ENCODE measurements at places on chromosomes 16 and 17.

DNA sequence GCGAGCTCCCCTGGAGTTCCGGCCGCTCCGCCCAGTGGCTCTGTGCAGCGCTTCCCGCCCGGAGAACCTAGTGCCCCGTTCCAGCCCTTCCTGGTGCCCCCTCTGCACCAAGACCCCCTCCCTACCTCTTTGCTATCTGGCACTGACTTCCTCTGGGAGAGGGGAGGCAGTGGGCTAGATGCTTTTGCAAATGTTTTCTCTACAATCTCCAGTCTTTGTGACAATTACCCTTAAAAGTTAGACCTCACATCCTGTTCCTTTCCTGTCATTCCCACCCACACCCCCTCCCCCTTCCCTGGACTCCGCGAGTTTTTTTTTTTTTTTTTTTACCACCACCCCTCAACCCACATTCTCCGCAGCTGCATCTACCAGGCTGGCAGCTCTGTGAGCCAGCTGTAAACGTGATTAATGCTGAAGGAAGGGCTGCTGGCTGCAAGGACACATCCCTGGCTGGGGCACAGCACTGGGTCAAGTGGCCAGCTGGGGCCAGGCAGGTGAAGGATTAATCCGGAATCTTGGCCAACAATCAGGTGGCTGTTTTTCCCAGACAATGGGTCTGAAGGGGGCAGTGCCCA lies 101.5 kb downstream of the MGAT5B start:
- DNase-seq: peak; percentile 57

DNA sequence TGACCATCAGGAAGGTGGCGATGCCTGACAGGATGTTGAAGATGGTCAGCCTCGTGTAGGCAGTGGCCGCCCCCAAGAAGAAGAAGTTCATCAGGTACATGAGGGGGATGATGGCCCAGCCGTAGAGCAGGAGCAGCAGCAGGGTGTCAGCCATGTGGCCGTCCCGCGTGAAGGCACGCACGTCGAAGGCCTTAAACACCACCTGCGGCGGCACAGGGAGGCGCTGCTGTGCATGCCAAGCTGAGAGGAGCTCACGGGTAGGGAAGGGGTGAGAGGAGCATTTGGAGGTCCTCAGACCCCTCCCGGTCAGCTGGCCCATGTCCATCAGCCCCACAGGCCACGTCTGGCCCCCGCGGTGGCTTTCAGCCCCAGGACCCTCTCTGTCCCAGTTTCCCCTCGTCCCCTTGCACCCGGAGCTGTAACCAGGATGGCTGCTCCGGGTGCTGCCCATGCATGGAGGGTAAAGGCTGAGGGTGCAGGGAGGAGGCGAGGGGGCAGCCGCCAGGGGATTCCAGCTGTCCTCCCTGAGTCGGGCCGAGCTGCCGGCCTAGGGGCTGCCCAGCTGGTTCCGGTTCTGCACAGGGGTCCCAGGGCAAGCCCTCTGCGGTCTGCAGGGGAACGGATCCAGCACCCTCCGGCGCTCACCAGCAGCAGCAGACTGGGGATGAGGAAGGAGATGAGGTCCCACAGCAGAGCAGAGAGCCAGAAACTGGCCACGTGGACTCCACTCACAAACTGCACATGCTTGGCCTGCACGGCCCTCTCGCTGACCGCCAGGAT lies 17.1 kb upstream of the RNPS1 start:
- no peak for DNase-seq

GRCh38 chr17:11742886-11743285 lies 144.6 kb downstream of the DNAH9 start:
- DNase-seq: no peak

- peak; percentile 71 for DNase-seq
Measured at GRCh38 chr16:11094075-11094856, 149.9 kb downstream of the CLEC16A start.

- DNase-seq: no peak
Measured at GRCh38 chr16:27287887-27288286, 19.3 kb upstream of the NSMCE1 start.

DNA sequence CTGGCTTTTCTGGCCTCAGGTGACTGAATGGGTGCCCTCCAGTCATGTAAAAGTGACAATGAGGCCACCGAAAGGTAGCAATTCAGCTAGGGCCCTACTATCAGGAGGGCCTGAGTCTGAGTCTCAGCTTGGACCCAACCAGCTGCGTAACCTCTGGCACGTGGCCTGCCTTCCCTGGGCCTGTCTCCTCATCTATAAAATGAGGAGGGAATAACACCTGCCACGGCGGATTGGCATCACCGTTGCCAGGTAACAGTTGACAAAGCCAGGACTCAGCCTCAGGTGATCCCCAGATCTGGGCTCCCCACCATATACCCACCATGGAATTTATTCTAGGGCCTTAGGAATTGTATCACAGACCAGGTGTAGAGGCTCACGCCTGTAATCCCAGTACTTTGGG lies 217.1 kb downstream of the KATNIP start:
- no peak for DNase-seq

DNA sequence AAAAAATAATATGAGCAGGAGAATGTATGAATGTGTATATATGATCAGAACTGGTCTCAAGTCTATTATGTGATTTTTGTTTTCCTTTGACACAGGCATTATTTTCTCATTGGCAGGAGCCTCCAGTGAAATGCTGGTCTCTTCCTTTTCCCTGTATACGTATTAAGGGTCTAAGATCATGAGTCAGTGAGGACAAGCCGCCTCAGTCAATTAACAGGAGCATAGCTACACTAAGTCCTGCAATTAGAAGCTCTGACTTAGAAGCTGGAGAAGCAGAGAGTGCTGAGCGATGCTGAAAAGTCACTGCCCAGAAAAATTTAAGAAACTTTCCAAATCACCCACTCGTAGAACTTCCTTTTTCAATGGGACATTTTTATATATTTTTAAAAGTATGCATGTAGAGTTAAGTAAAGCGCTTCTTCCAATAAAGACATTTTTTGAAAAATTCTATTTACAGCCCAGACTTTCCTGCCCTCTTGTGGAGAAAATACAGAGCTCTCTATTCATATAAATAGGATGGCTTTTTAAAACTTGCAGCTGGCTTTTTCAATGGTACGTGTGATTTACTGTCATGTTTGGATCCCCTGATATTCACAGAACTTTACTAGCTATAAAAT lies 70.2 kb upstream of the PSMD7 start:
- peak; percentile 41 for DNase-seq

GRCh38 chr17:13351046-13351445 lies 250.7 kb downstream of the HS3ST3A1 start:
- no peak for DNase-seq

DNA sequence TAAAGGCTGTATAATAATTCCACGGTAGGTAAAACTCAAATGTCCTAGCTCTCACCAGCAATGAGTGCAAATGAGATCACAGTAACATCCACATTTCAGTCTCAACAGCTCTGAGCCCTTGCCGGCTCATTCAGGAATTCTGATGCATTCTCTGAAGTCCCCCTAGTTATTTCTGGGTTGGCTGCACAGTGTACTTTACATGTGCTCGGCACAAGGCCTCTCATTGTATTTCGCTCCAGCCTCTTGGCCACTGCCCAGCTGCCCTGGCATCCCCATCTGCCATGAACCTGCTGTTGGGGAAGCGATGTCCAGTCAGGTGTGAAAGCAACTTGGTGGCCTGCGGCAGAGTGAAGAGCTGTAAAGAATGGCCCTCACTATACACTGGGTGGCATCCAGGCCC lies 14.3 kb downstream of the PRCD start:
- DNase-seq: no peak

GRCh38 chr17:17527534-17527933 lies 31.3 kb upstream of the RASD1 start:
- DNase-seq: no peak

GRCh38 chr16:57394444-57394843 lies 10.1 kb upstream of the CCL17 start:
- DNase-seq: no peak

DNA sequence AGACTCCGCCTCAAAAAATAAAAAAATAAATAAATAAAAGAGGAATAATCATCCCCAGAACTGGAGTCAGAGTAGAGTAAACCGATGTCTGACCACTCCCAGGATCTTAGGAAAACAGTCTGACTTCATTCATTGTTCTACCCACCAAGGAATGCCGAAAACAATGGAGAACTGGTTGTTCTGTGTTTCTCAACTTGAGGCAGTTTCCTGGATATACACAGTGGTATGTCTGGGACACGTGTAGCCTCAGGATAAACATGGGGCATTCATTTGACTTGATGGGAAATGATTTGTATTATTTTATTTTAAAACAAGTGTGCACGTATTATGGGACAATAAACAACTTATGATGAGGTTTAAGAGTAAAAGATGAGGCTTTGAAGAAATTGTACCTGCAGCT lies 32.8 kb upstream of the PAFAH1B1 start:
- DNase-seq: no peak

DNA sequence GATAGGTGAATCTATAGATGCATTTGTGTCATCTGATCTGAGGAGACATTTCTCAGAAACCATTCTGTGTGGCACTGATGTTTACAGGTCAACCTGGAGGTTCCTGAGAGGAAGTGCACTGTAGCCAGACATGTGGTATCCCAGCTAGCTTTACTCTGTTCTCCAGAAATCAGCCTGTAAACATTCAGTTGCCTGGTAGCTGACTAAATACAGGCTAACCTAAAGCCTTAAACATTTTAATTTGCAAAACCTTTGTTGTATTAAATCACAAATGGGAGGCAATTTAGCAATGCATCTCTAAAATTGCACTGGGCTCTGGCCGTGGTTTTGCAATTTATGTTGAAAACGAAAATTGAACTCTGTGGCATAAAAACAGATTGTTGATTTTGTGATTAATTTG lies 207.6 kb downstream of the FTO start:
- DNase-seq: no peak

GRCh38 chr17:31688701-31689100 lies 170.3 kb downstream of the COPRS start:
- no peak for DNase-seq

DNA sequence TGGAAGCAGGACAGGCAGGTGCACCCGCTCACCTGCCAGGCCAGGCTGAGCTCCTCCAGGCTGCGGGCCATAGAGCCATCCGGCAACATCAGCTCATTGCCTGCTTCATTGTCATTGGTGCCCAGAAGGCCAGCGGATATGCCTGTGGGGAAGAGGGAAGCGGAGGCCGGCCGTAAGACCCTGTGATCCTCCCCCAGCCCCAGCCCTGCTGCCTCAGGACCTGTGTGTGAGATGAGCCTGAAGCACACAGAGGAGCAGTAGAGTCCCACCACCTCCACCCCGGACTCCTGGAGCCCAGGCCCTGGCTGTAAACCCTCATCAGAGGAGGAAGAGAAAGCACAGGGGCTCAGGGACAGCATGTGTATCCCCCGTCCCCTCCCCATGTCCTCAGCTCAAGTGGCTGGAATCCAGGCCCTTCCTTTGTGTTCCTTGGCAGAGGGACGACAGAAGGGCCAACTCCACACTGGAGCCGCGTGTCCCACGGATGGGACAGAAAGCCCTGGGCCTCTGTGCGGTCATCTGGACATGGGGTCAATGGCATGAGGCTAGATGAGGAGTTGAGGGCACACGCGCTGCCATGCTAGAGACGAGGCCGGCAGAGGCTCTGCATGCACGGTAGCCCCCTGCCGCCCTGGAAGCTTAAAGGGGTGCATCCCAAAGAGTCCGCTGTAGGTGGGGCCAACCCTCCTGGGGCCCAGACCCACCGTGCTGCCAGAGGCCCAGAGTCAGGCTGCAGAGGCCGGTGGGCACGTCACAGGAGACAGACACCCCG lies 39.1 kb downstream of the RMI2 start:
- no peak for DNase-seq

GRCh38 chr17:75933808-75934207 lies 7.0 kb downstream of the FBF1 start:
- no peak for DNase-seq

DNA sequence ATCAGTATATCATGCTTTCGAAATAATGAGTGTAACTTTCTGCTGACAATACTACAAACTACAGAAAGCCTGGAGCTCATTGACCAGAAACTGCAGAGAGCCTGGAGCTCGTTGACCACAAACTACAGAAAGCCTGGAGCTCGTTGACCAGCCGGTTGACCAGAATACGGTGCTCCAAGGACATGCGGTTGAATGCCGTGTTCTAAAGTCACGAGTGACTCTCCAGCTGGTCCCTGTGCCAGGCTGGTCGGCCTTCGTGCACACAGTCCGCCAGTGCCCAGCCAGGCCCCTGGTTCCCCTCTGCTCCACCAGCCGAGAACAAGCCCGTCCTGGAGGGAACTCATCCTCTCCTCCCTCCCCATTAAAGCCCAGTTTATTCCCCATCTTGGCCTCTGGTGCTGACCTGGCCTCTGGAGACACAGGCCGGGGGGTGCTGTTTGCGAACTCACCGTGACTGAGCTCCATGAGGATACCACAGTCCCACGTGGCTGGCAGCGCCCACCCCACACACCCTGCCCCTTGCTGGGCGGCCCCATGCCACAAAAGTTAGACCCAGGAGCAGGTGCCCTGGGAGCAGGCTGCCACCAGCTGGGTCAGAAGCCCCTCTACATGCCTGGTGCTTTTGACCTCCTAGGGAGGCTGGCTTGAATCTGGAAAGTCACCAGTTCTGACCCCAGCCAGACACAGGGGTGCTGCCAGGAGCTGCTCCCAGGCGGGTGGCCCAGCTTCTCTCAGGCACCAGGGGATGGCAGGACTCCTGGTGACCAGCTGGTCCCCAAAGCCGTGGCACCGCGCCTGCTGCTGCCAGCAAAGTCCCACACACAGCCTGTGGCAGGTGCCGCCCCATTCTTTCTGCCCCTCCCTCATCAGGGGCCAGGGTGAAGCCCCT lies 15.5 kb upstream of the CDH15 start:
- no peak for DNase-seq

DNA sequence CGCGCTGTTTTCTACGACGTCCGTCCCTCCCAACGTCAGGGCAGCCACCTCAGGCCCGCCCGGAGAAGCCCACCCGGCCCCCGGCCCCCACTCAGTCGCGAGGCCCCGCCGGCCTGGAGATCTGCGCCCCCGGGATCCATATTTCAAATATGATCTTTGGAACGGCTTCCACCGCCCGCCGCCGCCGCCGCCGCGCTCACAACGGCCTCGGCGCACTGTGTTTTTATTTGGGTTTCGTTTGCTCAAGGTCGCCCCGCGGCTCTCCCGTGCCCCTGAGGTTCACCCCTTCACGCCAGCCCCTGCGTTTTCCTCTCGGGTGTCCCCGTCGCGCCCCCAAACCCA lies 4.2 kb upstream of the CBX4 start:
- DNase-seq: no peak

DNA sequence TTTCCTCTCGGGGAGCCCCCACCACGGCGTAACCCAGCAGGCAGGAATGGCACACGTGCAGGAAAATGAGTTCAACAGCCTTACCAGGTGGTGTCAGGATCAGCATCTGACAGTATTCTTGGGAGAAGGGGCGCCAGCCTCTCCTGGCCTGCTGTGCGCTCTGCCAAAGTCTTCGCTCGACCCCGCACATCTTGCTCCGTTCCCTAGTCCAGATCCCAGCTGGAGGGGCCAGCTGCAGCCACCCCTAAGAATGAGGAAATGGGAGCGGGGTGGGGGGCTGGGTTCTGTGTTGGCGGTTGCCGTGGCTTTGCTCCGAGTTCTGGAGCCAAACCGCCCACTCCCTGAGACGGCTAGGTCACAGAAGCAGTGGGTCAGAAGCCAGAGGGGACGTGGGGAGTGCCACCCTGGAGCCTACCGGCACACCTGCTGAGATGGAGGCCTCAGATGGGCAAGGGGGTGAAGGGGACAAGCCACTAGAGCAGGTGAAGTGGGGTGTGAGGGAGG lies at the start of gene CHCT1:
Gene CHCT1, plus strand, starts transcription at position 328 of the 504 bp plus-strand sequence. Its CDS starts 104 bp downstream, at position 432.
- no peak for DNase-seq

Measured in NAMALWA (cell line).